ENCODE measurements at places on chromosomes 1 and 21.

- DNase-seq: no peak
These were observed 822 bp upstream of the ELOVL1 start for GRCh38 chr1:43368646-43369020.

GRCh38 chr1:184752656-184753055 is 2.0 kb downstream of the EDEM3 start:
- DNase-seq: no peak

- no peak for DNase-seq
These were observed 34.8 kb downstream of the HSPG2 start for GRCh38 chr1:21902026-21903012.

- DNase-seq: no peak
These were observed 47.1 kb downstream of the SLC9C2 start for GRCh38 chr1:173555651-173556305.

GRCh38 chr1:206465951-206466350 is 4.3 kb upstream of the IKBKE start:
- DNase-seq: no peak

DNA sequence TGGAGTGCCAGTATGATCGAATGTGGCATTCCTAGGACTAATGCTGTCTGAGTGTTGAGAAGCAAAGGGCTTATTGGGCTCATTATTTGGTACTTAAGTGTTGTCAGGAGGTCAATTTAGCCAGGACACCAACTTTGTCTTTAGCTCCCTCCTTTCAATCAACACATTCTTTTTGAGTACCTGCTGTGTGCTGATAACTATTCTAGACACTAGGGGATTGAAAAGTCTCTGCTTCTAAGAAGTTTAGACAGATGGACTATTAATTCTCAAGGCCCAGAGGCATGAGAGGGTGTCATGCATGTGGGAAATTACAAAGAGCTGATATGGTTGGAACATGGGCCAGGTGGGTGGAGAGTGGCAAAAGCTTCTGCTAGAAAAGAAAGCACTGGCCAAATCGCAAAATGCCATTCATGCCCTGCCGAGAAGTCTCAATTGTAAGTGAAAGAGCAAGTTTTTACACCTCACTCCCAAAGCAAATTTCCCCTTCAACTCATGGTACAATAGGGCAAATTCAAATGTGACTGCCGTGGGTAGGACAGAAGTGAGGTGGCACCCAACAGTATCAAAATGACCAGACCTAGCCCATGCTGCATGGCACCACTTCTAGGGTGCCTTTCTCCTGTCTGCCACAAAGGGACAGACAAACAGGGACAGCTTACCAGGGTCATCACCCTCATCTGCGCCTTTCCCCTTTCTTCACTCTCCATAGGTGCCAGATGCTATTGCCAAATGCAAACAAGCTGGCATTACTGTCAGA is 53.6 kb upstream of the LAX1 start:
- no peak for DNase-seq

GRCh38 chr21:14533499-14534428 is 12.4 kb downstream of the SAMSN1 start:
- DNase-seq: peak; percentile 28

DNA sequence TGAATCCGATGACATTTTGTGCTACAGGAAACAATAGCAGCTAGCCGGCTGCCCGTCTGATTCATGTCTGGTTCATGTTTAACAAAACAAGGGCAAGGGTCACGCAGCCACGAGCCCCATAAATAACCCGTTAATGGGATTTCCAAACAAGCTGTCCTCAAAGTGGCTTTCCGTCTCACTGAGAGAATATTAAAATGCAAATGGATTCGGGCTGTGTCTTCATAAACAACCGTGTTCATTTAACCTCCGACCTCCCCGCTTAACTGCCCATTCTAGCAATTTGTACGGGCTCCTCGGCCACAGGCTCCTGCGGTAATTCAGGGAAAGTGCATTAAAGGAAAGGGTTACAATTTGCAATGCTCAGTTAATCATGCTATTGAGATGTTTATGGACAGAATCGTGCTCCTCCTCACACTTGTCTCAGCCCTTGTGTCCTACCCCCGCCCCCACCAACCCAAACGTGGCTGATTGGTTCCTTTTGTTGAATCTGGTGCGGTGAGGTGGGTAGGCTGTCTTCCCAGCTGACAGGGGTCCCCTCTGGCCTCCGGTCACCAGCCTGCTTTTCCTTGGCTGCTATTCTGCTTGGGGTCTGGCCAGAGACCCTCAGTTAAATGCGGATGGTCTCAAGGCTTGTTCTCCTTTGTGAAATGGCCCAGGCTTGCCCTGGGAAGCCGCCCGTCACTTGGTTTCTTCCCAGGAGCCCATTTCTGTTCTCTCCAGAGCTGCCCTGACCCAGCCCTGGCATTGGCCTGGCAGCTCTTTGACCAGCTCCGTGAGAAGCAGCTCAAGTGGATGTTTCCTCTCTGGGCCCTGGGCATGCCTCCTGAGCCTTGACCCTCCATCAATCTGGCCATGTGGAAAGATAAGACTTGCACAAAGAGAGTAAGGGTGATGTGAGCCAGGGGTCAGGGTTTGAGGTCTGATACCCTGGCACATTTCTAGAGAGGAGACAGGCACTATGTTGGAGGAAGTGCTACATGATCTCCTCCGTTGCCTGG is 200.7 kb upstream of the POU3F1 start:
- peak; percentile 36 for DNase-seq

GRCh38 chr1:27885621-27886352 is 13.4 kb downstream of the THEMIS2 start:
- DNase-seq: no peak

GRCh38 chr1:31761883-31762282 is 2.3 kb downstream of the ADGRB2 start:
- peak; percentile 78 for DNase-seq

GRCh38 chr1:172993640-172994039 is 57.1 kb downstream of the TNFSF18 start:
- DNase-seq: peak; percentile 90

- peak; percentile 54 for DNase-seq
These were observed 5.4 kb upstream of the SLC35D1 start for GRCh38 chr1:67059346-67059745.

- DNase-seq: no peak
These were observed 10.8 kb upstream of the COL8A2 start for GRCh38 chr1:36135796-36136195.

DNA sequence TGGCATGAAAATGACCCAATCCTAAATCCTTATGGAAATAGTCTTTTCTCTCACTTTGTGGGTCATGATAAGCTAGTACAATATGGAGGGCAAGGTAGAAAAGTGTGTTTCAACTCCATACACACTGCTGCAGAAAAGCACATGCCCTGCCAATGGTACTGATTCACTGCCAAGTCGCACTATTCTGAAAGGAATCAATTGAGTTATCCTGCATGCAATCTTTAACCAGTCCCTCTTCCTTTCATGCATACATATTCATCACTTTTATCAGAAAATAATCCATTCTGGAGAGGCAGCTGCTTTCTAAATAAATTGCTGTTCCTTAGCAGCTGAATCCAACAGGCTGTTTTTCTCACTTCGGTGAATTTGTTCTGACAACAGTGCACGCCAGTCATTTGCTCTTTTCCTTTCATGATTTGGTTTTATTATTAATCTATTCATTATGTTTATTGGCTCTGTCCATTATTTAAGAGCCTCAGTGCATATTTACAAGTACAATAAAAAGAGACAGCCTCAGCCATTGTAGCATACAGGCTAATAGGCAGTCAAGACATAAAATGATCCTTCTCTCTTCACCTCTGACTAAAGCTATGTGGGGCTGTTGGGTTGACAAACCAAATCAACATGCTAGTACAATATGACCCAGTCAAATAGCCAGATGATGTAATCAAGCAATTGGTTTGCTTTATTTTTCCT is 108.8 kb downstream of the CHD1L start:
- no peak for DNase-seq

GRCh38 chr21:46639489-46640386 is 4.3 kb downstream of the PRMT2 start:
- peak; percentile 8 for DNase-seq

GRCh38 chr1:12567288-12567819 is 50.7 kb downstream of the DHRS3 start:
- DNase-seq: no peak

- DNase-seq: peak; percentile 23
These were observed 1.3 kb downstream of the DENND4B start for GRCh38 chr1:153945131-153945794.

GRCh38 chr1:201749059-201749690 is 79.8 kb upstream of the IPO9 start:
- no peak for DNase-seq

DNA sequence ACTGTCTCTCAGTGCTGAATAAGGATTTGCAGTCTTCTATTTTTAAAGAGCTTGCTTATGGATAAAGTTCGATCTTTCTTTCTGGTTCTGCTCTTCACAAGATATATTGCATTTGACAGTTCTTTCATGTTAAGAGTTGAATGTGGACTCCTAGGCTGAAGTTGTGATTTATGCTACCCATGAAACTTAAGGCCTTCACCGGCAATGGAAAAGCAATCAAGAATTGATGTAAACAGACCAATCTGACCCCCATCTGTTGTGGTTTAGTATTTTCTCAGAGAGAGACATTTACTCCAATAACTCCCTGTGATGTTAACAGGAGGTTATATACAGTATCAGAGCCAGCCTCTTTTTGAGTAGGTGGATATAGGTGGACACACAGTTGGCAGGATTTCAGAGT is 165.8 kb downstream of the PAPPA2 start:
- no peak for DNase-seq

DNA sequence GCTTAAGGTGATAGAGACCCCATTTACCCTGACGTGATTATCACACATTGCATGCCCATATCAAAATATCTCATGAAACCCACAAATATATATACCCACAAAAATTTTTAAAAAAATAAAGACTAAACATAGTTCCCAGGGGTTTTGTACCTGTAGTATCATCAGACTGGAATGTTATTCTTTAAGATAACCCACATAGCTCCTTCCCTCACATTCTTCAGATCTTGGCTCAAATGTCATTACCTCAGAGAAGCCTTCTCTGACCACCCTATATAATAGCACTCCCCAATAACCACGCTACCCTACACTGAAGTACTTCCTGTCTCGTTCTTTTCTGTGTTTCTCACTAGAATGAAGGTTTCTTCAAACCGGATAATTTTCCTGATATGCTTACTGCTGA is 138.3 kb upstream of the SNX7 start:
- no peak for DNase-seq

DNA sequence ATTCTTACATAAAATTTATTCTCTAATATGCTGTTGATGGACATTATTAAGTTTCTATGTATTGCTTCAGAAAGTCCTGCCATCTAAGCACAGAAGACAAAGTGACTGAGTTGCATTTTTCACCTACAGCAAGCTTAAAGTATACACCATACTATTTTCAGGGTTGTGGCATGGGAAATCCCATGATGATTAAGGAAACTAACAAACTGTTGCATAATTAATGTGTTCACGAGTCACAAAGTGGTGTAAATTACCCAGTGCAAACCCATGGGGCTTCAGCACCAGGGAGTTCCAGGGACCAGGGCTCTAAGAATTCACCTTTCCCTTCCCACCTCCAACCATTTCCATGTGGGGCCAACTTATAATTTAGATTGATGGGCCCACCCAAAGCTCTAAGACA is 81.9 kb upstream of the NR5A2 start:
- no peak for DNase-seq

DNA sequence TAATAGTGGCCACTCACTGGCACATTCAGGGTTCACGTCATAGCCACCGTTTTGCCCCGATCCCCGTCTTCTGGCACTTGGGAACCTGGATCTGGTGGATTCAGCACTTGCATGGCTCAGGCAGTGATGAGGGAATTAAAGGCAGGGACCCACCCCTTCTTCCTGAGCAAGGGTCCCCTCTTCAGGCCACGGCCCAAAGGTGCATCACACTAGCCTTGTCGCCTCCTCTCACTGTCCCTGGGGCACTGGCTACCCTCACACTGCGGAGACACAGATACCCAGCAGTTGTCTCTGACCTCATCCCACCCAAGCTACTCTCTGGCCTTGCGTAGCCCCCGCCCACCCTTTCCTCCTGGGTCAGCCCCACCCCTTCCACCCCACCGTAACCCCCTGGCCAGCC is 19.9 kb upstream of the LDLRAP1 start:
- peak; percentile 22 for DNase-seq

- no peak for DNase-seq
These were observed 45.4 kb downstream of the S100B start for GRCh38 chr21:46559291-46559983.

DNA sequence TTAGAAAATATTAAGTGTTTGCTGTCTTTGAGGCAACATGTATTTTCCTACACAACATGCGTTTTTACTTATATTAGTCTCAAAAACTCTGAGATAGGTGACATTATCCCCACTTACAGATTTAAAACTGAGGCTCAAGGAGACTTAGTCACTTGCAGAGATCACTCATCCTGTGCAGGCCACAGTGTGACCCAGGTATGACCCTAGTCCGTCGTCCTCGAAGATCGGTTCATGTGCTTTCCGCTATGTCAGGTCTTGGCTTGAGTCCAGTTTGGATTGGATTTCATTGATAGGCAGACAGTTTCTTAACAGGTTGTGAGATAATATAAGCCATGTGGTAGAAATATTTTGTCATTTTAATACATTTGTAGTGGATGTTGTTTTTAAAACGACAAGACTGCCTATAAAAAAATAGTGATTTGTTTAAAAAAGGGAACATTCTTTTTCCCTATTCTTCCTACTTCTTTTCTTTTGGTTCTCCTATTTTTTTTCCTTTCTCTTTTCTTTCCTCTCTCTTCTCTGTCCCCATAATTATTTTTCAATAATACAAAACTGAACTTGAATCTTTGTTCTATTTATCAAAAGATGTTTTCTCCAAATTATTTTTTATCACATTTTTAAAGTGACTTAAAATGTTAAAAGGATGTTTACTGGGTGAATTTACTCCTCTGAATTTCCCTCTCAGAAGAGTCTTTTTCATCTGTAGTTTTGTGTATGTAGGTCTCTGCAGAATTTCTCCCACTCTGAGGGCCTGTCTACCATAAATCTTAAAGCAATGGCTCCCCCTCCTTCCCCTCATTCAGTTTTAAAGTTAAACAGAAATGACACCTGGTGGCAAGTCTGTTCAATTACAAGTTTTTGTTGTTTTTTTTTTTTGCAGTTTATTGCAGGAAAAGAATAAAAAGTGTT is 81.8 kb downstream of the PHTF1 start:
- DNase-seq: peak; percentile 56

DNA sequence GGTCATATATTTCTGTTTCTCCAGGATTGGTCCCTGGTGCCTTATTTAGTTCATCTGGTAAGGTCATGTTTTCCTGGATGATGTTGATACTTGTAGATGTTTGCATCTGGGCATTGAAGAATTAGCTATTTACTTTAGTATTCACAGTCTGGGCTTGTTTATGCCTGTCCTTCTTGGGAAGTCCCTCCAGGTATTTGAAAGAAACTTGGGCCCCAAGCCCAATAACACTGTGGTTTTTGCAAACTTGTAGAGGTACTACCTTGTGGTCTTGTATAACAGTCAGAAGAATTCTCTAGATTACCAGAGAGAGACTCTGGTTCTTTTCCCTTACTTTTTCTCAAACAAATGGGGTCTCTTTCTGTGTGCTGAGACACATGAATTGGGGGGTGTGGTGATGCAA is 251.4 kb upstream of the B3GALT2 start:
- no peak for DNase-seq

GRCh38 chr1:58884706-58885661 is 101.1 kb upstream of the JUN start:
- DNase-seq: no peak

- DNase-seq: no peak
These were observed 150.4 kb downstream of the OMA1 start for GRCh38 chr1:58396150-58396549.
